Activated CD8-positive, alpha-beta memory T cell treated with anti-CD3 and anti-CD28 coated beads for 24 hours (primary cell): ENCODE measurements at places on chromosomes 5 and 9.

GRCh38 chr5:122723606-122724352 is 51.1 kb upstream of the SNX2 start:
- no peak for DNase-seq

GRCh38 chr9:738209-738915 is 103.1 kb upstream of the DMRT1 start:
- no peak for DNase-seq

DNA sequence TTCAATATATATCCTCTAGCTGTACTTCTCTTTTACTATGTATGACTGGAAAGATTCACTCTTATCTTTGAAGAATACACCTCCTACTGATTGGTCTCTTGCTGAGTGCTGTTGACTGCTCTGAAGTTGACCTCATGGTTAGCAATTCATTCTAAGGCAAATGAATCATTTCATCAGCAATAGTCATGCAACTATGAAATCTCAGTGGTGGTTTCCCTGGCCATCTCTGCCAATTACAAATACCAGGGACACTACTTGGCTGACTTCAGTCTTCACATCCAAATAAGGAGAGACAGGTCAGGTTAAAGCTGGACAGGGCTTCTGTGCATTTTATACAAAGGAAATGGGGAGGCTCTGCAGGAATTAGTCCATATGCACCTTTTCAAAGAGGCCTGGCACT is 333.5 kb upstream of the ACTBL2 start:
- no peak for DNase-seq

DNA sequence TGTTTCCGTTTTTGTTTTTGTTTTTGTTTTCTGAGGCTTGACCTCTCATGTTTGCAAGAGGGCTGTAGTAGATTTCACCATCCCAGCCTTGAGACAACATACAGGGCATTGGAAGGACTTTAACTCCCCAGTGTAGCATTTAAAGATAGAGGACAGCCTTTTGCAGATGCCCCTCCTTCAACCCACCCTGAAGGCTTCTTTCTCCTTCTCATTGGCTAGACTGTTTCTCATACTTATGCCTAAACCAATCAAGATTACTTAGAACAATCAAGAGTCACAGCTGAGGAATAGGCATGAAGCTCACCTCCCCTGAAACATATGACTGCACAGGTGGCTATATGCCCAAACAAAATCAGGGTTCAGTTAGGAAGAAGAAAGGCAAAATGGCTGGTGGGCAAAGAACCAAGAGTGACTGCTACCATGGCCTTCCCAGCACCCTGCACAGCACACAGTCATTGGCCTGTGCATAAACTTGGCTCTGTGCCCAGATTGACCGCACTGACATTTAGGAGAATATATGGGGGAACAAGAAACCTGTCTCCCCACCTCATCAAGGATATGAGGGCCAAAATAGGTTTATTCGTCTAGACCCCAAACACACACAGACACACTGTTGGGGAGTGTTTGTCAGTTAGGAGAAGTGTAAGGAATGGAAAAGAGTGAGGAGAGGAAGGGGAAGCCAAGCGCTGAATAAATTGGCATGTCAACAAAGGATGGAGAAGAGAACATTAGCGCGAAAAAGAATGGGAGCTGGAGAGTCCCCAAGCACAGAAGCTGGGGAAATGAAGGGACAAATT is 137.3 kb upstream of the RANBP3L start:
- no peak for DNase-seq

DNA sequence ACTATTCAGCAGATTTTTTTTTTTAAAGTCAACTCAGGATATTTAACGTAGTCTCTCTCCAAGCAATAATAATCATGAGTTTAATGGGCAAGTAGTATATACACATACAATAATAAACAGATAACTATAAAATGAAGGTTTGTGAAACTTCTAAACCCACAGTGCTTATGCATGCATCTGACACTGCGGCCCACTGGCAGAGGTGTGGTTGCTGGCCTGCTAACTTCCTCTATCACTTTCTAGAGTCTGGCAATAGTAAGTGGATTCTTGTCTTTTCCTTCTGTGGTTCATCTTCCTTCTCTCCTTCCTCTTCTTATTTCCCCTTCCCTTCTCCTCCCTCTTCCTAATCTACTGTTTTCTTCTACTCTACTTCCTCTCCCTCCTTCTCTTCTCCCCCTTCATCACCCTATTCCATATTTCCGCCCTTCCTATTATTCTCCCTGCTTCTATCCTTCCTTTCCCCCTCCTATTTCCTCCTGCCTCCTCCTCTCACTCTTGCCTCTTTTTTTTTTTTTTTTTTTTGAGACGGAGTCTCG is 18.6 kb upstream of the AGXT2 start:
- no peak for DNase-seq

DNA sequence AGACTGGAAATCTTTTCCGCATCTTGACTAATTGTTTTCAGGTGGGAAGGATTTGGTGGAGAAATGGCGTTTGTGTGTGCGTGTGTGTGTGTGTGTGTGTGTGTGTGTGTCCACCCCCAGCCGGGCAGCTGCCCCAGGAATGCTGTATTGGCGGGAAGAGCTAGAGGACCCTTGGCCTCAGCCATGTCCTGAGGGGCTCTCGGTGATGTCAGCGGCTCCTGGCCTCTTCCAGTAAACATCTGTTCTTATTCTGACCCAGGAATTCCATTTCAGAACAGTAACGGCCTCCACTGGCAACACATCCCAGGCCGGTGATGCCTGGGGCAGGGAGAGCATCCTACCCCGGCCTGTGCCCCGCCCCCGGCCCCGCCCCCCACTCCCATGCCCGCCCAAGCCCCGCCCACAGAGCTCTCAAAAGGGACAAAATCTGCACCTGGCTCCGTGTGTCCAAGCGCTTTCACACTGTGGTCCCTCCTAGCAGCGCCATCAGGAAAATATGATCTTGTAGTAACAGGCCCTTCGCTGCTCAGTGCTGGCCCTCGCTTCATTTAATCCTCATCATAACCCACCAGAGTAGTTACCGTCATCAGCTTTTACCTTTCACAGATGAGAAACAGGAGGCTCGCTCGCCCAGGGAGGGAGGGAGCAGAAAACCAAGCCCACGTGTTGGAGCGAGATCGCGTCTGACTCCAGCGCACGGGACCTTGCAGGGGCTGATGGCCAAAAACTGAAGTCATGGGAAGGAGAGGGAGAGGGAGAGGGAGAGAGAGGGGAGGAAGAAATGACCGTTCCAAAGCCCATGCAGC is 18.9 kb downstream of the ADAMTS2 start:
- no peak for DNase-seq

DNA sequence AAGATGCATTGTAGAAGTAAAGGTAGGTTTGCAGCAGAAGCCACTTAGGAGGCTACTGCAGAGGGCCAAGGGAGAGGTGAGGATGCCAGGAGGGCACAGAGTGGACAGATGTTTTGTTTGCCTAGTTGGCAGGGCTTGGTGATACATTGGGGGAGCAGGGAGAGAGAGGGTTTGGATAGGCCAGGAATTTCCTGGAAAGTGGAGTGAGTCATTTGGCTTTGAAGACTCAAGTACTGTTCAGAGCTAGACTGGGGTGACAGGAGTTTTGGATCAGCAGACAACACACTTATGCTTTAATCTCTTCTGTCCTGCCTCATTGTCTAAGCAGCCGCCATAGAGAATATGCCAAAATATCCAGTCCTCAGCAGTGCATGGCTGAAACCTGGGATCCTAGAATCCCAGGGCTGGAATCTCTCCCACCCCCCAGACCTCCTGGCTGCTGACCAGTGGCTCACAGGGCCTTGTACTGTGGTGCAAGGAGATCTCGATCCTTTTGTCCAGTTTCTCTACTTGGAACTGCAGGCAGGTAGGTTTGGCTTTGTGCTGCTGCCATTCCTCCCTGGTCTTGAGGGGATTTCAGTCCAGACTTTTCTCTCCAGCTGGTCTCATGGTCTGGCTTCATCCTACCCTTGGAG is 11.0 kb downstream of the TMEM268 start:
- no peak for DNase-seq
